ENCODE measurements at places on chromosomes 4 and X.

- DNase-seq, result peak; percentile 27
Observed at GRCh38 chrX:150731795-150732194, 38.6 kb downstream of the MTMR1 start.

GRCh38 chr4:186008057-186008456 lies 60.9 kb upstream of the TLR3 start:
- no peak for DNase-seq

- no peak for DNase-seq
Observed at GRCh38 chr4:23969635-23970145, 79.8 kb upstream of the PPARGC1A start.

GRCh38 chr4:16785793-16786527 lies 112.5 kb downstream of the LDB2 start:
- DNase-seq, result no peak

- DNase-seq, result no peak
Observed at GRCh38 chrX:38335382-38335781, 8.1 kb upstream of the RPGR start.

DNA sequence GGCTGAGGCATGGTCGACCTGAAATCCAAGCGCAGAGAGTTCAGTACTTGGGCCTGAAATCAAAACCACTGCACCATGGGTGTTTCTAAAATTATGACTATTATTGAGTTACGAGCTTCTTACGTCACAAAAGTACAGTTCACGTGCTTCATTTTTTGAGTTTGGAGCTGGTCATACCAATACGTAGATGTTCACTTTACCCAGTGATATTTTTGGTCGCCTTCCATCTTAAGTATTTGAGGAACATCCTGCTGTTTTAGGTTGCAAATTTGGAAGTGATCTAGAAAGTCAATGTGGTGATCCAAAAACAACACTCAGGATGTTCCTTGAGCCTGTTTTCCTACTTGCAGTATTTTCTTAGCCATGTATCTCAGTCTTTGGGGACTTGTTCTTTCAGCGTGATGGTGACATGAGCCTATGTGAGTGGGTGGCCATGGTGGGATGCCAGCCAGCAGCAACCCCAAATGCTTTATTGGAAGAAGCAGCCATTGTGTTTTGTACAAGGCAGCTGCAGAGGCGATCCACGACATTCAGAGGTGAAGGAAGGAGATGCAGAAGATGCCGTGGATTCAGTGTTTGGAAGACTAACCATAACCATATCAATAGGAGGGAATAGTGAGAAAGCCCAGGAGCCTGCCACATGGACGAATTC lies 28.7 kb downstream of the LDB2 start:
- DNase-seq, result no peak

- DNase-seq, result no peak
Observed at GRCh38 chr4:165839615-165840333, 33.3 kb upstream of the TLL1 start.

GRCh38 chrX:148120151-148120550 lies 139.0 kb downstream of the FMR1NB start:
- DNase-seq, result no peak

GRCh38 chr4:1846580-1846979 lies 9.4 kb downstream of the LETM1 start:
- DNase-seq, result no peak

DNA sequence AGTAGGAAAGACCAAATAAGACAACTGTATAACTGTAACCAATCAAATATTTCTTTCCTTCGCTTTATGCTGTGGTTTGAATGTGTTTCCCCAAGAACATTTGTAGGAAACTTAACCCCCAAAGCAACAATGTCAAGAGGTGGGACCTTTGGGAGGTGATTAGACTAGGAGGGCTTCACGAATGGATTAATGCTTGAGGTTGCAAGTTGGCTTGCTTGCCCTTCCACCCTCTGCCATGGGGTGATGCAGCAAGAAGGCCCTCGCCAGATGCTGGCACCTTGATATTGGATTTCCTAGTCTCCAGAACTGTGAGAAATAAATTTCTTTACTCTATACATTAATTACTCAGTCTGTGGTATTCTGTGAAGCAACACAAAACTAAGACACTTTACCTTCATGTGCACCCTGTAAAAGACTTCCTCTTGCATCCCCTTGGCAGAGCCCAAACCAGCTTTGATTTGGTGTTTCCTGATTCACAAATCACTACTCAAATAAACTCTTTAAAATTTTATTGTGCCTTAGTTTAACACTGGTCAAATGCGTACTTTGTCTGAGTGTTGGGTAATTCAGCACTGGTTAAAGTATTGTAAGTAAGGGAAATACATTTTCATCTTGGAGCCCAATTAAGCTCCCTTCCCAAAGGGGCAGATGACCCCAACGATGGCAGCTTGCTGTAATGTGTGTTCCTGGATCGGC lies 59.9 kb downstream of the COQ2 start:
- DNase-seq, result no peak

DNA sequence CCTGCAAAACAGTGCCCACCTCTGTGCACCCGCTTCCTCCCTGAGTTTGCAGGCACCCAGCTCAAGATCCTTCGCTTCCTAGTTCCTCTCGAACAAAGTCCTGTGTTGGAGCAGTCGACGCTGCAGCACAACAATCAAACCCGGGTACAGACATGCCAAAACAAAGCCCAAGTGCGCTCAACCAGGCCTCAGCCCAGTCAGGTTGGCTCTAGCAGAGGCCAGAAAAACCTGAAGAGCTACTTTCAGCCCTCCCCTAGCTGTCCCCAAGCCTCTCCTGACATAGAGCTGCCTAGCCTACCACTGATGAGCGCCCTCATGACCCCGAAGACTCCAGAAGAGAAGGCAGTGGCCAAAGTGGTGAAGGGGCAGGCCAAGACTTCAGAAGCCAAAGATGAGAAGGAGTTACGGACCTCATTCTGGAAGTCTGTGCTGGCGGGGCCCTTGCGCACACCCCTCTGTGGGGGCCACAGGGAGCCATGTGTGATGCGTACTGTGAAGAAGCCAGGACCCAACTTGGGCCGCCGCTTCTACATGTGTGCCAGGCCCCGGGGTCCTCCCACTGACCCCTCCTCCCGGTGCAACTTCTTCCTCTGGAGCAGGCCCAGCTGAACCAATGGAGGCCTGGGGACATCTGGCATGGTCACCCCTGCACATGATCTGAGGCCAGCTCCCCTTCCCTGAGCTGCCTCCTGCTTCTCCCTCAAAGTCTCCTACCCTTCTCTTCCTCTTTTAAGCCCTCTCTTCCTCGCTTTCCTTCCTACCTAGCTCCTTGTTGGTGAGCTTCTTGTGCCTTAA lies 6.9 kb downstream of the APEX2 start:
- no peak for DNase-seq

DNA sequence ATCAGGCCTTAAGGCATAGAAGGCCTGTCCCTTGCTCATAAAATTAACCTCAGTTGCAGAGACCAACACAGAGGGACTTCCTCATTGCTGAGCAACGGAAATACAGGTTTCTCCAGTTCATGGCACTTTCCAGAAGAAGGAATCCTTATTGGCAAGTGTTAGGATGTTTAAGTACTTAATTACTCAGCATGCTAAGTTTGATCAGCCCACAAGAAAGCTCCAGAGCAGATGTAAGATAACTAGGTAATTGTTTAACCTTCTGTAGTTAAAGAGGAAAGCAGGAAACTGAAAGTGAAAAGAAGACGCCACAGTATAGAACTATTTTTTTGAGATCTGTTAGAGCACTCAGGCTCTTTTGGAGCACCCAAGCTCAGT lies 33.5 kb downstream of the SMS start:
- no peak for DNase-seq

DNA sequence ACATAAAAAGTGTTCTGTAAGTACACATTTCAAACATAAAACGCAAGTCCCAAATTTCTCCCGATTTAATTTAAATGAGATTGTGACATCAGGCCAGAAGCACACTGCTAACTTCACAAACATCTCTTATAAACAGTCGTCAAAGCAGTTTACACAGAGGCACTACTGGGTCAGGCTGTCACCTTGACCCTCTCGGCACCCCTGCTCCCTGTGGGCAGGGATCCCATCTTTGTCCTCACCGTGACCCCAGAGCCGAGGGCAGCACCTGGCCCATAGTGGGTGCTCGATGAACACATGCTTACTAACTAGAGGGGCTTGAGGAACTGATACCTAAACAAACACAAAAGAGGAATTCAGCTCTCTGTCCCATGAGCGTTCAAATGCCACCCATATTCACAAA lies 22.2 kb downstream of the QDPR start:
- no peak for DNase-seq

DNA sequence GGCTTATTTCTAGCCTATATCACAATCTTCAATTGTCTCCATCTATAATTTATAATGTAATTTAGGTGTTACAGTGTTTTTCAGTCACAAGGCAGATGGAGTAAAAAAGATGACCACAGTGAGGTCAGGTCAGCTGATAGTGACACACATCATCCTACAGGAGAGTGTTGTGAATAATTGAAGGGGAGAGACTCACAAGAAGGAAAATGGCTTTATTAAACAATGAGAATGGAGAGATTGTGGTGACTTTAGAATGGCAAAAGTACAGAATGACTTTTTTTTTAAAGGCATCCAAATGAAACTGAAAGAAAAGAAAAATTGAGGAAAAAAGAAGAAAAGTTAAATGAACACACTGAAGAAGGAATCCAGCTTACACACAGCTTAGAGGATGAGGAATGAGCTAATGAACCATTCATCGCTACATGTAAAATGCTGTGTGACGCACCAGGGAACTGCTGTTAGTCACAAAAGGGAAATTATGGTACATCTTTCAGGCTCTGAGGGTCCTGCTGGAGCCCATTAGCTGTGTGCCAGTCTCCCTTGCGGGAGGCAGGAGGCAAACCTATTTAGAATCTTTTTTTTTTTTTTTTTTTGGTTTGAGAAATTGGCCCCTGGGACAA lies 56.6 kb downstream of the SPRY1 start:
- DNase-seq, result no peak

- no peak for DNase-seq
Observed at GRCh38 chrX:42978655-42979379, 200.9 kb upstream of the PPP1R2C start.

- no peak for DNase-seq
Observed at GRCh38 chr4:2433609-2434350, 15.0 kb downstream of the CFAP99 start.

- no peak for DNase-seq
Observed at GRCh38 chr4:116881077-116881476, 204.3 kb downstream of the TRAM1L1 start.
